ENCODE measurements at places on chromosomes 2 and 18.

- no peak for DNase-seq
Measured at GRCh38 chr2:105895990-105896764, 151.5 kb downstream of the NCK2 start.

GRCh38 chr18:29560270-29560669, 1383.3 kb upstream of the CDH2 start:
- DNase-seq: no peak

DNA sequence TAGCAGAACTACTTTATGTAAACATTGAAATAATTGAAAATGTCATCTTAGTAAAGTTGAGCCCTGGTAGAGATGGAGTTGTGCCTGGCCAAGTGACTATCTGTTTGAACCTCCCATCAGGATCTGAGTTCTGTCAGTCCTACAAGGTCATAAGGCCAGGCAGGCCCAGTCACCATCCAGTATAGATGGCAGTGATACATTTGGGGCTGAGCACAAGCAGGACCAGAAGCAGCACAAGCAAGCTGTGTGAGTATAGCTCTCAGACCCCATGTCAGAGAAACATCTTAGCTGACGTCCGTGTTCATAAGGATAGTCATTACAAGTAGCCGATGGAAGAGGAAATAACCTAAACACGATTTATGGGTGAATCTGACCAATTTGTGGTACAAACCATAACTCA, 44.5 kb upstream of the RBMS1 start:
- DNase-seq: no peak

- DNase-seq: no peak
Measured at GRCh38 chr18:23629444-23629946, 33.2 kb downstream of the ANKRD29 start.

- DNase-seq: no peak
Measured at GRCh38 chr18:64993695-64994094, 757.1 kb upstream of the CDH7 start.

All from sciatic nerve (tissue), 2 donors.